ENCODE measurements at places on chromosomes 12 and 14.

DNA sequence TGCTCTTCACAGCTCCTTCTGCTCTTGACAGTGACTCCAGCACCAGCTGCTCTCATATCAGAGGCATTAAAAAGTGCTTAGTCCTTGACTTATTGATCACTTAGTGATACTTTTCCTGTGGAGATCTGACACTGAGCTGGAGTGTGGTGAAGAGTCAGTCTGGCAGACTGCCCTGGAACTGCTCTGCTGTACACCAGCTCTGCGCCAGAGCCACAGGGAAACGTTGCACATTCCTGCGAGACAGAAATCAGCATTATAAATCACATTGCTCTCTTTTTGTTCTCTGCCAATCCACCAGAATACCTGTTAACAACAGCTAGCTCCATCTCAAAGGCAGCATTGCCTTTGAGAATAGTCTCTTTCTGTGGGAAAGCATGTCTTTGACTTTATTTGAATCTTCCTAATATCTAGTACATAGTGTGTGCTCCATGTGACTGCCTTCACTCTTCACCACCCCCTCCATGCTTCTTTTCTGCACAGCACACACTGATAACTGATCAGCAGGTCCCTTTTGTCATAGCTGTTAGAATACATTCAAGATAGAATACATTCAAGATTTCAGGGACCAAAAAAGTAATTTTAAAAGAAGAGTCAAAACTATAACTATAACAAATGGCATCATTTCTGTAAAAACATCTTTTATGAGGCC is 48.2 kb upstream of the VSX2 start:
- DNase-seq: no peak

- no peak for DNase-seq
Measured at GRCh38 chr14:95355422-95355821, 35.7 kb upstream of the CLMN start.

- no peak for DNase-seq
Measured at GRCh38 chr12:130873106-130873795, 1.4 kb downstream of the RAN start.

DNA sequence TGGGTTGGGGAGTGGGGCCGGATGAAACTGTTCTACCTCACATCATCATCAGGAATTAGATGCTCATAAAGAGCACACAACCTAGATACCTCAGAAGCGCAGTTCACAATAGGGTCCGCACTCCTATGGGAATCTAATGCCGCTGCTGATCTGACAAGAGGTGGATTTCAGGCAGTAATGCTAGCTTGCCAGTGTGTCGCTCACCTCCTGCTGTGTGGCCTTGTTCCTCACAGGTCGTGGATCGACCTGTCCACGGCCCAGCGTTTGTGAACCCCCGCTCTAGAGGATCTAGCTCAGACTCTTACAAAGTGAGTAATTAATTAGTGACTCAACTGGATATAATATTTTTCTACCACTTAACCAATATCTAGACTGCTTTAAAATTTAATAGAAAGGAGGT is 5.8 kb downstream of the PPP1R12A start:
- DNase-seq: no peak

DNA sequence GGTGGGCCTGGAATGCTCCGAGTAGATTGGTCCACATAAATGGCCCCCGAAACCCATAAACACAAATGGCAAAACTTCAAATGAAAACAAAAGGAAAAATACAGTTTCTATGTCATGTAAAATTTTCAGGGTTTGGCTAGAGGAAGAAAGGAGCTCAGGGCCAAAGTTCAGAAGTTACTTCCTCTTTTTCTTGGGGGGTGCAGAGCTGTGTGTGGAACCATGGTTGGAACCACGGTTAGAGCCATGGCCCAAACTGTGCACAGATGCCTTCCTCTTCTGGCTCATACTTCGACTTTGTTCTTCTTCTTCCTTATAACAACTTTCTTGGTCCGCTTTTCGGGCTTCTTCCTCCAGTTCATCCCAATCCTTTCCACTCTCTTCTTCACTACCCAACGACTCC is 51.7 kb downstream of the MGST1 start:
- DNase-seq: no peak

- DNase-seq: no peak
Measured at GRCh38 chr12:41605545-41606305, 417.6 kb downstream of the PDZRN4 start.

GRCh38 chr12:67038486-67038885 is 230.7 kb upstream of the CAND1 start:
- no peak for DNase-seq

DNA sequence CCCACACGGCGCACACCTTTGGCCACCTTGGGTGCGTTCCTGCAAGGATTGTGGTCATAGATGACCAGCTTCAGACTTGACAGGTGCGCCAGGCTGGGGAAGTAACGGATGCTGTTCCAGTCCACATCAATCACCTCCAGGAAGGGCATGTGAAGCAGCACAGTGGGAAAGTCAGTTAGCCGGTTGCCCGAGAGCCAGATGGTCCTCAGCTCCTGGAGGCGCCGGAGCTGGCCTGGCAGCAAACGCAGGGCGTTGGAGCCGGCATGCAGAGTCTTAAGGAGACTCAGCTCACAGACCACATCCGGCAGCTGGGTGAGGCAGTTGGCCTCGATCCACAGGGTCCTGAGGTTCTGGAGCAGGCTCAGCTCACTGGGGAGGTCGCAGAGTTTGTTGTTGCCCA is 581 bp downstream of the LRRC10 start:
- DNase-seq: no peak

GRCh38 chr14:100902295-100903133 is 1.0 kb downstream of the RTL1 start:
- no peak for DNase-seq

DNA sequence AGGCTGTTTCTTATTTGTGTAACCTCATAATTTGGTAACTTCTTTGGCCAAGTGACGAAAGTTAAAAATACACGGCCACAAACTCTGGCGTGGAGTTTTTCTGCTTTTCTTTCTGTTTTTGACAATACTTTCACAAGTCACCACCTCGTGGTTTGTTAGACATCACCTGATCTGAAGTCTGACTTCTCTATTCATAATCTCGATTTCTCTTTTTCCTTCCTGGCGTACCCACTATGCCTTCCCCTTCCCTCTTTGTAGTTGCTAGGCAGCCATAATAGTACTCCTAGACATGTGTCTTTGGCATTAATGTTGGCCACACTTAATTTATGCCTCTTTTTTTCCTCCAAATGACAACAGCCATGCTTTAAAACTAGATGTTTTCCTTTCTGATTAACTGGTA is 97.6 kb downstream of the POLR3B start:
- DNase-seq: no peak

- no peak for DNase-seq
Measured at GRCh38 chr12:124150168-124150567, 144.7 kb upstream of the RFLNA start.

DNA sequence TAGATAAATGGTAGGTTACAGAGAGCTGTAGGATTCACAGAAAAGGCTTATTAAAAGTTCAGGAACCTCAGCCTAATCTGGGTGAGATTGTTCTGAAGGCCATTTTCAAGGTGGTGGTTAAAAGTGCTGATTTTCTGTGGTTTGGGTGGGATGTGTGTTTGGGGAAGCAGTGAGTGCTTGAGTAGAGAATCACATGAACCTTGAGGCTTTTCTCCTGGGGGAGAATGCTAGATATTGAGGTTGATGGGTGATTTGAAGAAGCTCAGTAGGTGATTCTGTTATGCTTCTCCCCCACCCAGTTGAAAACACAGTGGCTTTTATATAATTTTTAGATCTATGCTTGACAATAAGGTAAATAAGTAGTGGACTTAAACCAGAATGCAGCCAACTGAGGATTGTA is 420.9 kb downstream of the PCNX1 start:
- no peak for DNase-seq

DNA sequence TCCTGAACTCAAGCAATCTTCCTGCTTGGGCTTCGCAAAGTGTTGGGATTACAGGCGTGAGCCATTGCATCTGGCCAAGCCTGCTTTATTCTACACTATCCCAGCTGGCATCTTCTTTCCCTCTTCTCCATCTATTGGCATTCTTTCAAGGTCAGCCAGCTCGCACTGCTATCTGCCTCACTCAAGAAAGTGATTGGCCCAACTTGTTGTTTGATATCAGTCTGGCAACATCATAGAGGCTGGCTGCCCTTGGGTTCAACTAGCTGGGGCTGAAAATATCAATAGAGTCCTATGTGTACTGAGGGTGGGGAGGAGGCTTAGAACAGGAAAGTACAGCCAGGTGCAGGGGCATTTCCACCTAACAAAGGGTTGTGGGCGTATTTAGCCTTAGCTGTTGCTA is 17.1 kb downstream of the GMFB start:
- DNase-seq: no peak

DNA sequence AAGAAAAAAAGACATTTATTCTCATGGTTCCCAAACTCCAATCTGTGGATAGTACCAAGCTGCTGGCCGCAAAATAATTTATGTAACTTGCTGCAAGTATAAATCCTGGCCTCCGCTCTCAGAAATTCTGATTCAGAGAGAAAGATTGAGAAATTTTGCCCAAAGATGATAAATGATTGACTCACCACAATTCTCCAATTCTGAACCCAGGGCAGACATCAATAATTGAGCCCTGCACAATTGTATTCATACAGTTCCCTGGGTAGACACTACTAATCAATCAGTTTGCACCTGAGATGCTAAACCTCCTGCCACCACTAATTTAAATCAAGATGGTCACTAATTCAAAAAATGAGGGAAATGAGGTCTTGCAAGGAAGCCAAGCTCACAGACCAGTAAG is 38.2 kb downstream of the TRPV4 start:
- no peak for DNase-seq

Data from activated naive CD4-positive, alpha-beta T cell treated with anti-CD3 and anti-CD28 coated beads for 36 hours (primary cell).